Ammon's horn (tissue), 1 donor: ENCODE measurements at places on chromosomes 5 and 9.
A peak's percentile ranks its signal among the peaks of the same experiment; 100 is the strongest.

DNA sequence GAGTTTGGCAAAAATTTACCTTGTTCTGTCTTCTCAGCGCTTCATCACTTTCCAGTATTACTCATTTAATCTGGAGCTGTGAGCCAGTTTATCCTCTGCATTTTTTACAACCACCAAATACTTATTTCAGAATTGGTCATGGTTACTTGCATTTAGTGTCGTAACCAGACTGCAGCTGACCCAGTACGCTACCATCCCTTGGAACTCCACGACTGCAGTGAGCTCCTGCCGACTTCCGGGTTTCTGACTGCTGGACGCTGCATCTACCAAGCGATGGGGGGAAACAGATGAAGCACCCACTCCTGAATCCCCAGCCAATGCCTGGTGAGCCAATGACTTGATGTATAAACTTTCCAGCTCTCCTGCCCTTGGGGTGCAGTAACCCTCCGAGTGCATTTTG is 174.4 kb upstream of the PRLR start:
- no peak for DNase-seq

DNA sequence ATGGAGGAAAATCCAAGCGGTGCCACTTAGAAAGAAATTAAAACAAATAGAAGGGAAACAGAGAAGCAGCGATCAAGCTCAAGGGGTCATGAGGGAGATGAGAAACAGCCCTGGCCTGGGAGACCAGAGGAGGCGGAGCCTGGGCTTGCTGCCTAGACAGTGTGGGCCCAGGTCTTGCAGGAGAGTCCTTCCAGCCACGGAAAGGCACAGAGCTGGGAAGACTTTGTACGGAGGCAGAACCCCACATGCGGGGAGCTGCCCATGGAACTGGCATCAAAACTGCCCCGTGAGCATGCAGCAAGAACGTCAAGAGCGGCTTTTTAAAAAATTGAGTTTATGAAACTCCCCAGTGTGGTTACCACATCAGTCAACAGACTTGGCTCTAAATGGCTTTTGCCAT is 119.4 kb downstream of the IRX1 start:
- DNase-seq, result no peak

- no peak for DNase-seq
Observed at GRCh38 chr5:92525131-92525530, 1055.9 kb downstream of the NR2F1-AS1 start.

DNA sequence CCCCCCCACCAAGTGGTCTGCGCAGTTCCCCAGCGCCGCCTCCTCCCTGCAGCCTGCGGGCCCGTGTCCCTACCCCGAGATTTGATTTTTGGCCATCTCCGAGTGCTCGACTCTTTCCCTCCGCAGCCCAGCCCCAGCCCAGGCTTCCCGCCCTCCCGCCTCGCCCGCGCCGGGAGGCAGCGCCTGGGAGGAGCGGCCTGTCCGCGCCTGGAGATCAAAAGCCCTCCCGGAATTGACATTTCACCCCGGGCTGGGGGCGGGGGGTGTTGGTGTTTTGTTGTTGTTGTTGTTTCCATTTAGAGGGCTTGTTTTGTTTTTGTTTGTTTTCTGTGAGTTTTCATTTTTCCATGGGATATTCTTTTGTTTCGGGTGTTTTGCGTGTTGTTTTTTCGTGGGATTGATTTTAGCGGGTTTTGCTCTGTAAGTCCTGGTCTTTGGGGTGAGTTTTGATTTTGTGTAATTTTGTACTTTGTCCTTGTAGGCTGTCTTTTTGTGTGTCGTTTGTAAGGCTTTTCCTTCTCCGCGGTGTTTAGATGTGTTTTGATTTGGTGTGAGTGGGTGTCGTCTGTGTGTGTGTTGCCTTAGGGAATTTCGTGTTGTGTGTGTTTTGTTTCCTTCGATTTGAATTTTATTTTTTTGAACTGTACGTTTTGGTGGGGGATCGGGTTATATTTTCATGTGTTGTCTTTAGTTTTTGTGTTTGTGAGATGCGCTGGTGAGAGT is 1.7 kb upstream of the PAX5 start:
- no peak for DNase-seq

- no peak for DNase-seq
Observed at GRCh38 chr5:132059043-132059695, 1.3 kb upstream of the IL3 start.

- DNase-seq, result peak; percentile 87
Observed at GRCh38 chr5:72166070-72166979, 59.0 kb downstream of the MAP1B start.

- no peak for DNase-seq
Observed at GRCh38 chr5:14414656-14415023, 167.0 kb upstream of the OTULINL start.

- DNase-seq, result no peak
Observed at GRCh38 chr5:112878101-112878500, 17.0 kb downstream of the SRP19 start.

DNA sequence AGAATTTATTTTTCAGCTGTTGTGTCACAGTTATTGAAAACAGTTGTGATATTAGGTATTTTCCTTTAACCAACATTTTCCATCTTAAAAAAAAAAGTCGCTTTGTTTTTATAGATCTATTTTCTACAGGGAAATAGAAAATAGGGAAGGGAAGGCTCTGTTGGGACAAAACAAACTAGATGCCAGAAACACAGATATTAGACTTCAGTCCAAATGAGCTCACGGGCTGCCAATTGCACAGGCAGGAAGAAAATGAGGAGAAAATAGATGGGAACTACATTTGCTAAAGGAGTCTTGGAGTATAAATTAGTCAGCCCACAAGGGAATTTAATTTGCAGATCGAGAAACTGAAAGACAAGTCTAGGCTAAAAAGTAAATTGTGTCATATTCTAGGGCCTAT is 21.4 kb upstream of the ISOC1 start:
- no peak for DNase-seq

DNA sequence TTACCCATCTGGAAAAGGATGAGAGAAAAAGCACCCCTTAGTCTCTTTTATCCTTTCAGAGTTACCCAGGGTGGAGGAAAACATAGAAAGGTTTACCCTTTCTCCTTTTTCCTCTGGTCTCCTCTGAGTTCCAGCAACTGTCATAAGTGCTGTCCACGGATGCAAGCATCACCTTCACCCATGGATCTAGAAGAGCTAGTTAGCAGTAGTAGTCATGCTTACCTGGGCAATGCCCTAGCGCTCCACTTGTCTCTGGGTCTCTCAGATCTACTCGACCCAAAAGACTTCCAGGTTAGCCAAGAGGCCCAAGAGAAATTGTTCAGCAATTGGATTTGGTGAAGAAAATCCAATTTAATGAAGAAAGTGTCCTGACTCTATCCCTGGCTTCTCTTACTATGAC is 656.2 kb upstream of the PTPRD start:
- DNase-seq, result no peak

DNA sequence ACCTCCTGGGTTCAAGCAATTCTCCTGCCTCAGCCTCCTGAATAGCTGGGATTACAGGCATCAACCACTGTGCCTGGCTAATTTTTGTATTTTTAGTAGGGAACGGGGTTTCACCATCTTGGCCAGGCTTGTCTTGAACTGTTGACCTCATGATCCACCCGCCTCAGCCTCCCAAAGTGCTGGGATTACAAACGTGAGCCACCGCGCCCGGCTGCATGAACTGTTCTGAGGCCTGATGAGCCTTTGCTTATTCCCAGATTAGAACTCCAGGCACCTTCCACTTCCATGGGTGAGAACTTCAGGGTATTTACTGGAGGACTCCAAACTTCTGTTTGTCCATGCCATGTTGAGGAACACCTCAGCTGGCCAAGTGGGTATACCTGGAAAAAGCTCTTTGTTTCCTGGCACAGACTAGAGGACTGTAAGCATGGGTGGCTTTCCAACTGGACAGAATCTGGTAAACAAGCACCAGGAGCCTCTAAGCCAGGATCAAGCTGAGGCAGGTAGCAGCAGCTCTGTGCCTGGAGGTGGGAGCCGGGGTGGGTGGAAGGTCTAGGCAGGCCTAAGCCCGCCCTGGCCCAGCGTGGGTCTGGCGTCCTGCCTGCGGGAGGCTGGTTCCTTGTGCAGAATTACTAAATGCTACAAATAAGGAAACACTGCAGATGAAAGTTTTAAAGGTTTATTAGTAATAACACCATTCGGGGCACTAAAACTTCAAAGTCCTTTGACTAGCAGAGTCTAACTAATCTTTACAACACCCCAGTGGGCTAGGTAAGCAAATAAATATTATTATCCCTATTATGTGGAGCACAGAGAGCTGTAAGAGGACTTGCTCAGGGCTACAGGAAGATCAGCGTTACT is 78.4 kb downstream of the SEMA5A start:
- no peak for DNase-seq

GRCh38 chr5:154059583-154059982 is 20.8 kb downstream of the MFAP3 start:
- DNase-seq, result no peak

GRCh38 chr9:101691657-101692056 is 46.8 kb downstream of the GRIN3A start:
- no peak for DNase-seq

DNA sequence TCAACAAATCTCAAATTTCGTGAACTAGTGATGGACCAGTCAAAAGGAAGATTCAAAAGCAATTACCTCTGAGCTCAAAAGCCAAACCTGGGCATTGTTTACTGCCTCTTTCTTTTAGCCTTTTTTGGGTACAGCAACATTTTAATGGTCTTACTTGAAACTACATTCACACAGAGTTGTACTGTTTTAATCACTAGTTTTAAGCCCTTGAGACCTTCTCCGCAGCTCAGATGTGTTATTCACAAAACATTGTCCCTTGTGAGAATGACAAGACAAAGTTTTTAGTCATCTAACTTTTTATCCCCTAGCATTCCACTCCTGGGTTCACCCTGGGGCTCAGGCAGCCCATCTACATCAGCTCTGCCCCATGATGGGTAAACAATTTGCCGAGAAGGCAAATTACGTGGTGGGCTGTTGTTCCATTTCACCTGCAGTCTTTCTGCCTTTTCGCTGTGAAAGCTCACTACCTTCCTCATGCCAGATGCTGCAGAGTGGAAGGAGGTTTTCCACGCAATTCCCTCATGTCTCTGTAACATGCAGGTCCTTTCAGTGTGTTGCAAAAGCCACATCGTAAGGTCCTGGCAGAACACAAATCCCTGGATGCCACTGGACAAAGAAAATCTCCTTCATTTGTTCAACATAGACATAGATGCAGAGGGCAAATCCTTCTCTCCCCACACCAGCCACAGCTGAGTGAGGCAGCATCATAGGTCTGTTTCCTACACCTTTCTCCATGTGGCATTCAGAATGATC is 175.7 kb downstream of the EBF1 start:
- DNase-seq, result no peak
